ENCODE measurements at places on chromosomes 13 and 19.

DNA sequence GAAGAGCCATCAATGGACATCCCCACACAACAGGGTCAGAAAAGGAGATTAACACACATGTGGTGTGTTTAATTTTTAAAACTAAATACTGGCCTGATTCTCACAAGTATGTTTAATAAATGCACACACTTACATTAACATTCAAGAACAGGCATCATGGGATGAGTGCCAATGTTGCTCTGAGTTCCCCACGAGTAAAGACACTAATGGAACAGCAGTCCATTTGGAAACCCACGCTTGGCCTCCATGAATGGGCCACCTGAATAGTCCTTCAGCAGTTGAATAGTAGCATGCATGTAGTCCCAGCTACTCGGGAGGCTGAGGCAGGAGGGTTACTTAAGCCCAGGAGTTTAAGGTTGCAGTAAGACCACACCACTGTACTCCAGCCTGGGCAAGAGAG is 195.2 kb upstream of the IPO5 start:
- no peak for DNase-seq

- DNase-seq = no peak
Measured at GRCh38 chr19:1967087-1967608, 26.2 kb downstream of the CSNK1G2 start.

DNA sequence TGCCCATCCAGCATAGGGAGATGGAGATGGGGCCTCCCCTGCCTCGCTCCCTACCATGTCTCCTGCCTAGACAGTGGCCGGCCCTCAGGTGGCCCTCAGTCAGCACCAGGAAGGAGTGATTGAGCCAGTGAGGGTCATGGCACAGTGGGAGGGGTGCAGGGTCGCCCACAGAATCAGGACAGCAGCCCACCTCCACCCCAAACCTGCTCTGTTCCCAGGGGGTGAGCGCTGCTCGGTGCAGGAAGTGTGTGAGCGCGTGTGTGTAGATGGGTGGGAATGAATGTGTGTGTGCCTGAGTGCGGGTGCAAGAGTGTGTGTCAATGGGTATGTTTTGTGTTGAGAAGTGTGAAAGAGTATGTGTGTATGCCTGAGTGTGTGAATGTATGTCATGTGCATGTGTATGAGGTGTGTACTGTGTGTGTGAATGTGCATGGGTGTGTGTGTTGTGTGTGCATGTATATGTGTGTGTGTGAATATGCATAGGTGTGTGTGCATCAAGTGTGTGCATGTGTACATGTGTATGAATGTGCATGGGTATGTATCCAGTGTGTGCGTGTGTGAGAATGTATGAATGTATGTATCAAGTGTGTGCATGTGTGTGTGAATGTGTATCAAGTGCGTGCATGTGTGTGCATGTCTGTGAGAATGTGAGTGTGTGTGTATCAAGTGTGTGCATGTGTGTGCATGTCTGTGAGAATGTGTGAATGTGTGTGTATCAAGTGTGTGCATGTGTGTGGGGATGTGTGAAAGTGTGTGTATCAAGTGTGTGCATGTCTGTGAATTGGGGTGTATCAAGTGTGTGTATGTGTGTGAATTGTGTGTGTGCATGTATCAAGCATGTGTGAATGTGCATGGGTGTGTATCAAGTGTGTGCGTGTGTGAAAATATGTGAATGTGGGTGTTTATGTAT is 12.0 kb downstream of the EVI5L start:
- no peak for DNase-seq

DNA sequence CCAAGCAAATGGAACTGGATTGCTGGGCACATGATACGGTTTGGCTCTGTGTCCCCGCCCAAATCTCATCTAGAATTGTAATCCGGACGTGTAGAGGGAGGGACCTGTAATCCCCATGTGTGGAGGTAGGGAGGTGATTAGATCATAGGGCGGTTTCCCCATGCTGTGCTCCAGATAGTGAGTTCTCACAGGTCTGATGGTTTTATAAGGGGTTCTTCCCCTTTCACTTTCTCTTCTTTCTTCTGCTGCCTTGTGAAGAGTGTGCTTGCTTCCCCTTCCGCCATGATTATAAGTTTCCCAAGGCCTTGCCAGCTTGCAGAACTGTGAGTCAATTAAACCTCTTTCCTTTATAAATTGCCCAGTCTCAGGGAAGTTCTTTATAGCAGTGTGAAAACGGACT is 32.6 kb upstream of the MTIF3 start:
- DNase-seq = no peak

DNA sequence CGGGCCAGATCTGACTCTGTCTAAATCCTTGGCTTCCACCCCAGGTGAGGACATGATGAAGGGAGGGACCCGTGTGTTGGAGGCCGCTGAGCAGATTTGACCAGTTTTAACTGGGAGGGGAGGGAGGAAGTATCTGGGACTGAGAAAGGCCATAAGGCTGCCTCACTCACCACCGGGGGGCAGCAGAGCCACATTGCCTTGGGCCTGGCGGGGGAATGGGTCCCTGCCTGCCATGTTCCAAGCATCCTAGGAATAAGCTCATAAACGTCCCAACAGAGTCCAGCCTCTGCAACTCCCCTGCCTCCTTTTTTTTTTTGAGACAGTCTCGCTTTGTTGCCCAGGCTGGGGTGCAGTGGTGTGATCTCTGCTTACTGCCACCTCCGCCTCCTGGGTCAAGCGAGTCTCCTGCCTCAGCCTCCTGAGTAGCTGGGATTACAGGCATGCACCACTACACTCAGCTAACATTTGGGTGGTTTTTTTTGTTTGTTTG is 15.5 kb downstream of the MAST3 start:
- DNase-seq = no peak

- DNase-seq = no peak
Measured at GRCh38 chr19:16295057-16295456, 29.6 kb upstream of the KLF2 start.

DNA sequence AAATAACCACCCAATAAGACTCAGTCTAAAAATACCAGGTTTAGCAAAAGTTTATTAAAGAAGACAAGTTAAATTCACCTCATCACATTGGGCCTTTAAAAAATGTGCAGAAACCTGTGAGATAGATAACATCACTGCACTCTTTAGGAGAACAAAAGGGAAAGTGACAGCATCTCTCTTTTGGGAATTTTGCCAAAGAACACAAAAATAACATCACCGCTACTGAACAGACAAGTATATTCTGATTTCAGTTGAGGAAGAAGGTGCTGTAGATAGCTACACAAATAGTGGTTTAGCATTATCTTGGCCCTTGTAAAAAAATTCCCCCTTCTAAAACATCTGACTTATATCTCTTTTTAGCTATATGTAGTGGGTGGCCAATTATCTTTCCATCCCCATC is 244.7 kb downstream of the VWA8 start:
- DNase-seq = no peak

- no peak for DNase-seq
Measured at GRCh38 chr13:35760735-35761281, 284.3 kb upstream of the MAB21L1 start.
